ENCODE measurements at places on chromosomes 12 and 14.

GRCh38 chr14:54672181-54672580 lies 105.3 kb downstream of the SAMD4A start:
- no peak for DNase-seq

- no peak for DNase-seq
Measured at GRCh38 chr14:28375295-28375694, 391.3 kb upstream of the FOXG1 start.

DNA sequence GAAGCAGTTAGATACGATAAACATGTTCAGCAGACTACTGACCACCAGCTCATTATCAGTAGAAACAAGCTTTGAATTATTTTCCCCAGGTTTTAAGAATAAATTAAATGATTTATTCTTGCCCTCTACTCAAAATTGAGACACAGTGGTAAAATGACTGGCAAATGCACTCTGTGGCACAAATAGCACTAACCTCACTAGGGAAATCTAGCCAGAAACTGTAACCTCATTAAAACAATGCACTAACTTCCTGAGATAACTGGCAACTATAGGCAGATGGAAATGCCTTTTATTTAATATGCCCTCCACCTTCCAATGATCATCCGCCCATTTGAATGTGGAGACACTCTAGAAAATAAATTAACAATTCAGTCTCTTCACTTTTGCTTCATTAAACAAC lies 33.2 kb downstream of the CPNE8 start:
- DNase-seq = no peak

- no peak for DNase-seq
Measured at GRCh38 chr12:124953689-124954405, 35.1 kb downstream of the DHX37 start.

DNA sequence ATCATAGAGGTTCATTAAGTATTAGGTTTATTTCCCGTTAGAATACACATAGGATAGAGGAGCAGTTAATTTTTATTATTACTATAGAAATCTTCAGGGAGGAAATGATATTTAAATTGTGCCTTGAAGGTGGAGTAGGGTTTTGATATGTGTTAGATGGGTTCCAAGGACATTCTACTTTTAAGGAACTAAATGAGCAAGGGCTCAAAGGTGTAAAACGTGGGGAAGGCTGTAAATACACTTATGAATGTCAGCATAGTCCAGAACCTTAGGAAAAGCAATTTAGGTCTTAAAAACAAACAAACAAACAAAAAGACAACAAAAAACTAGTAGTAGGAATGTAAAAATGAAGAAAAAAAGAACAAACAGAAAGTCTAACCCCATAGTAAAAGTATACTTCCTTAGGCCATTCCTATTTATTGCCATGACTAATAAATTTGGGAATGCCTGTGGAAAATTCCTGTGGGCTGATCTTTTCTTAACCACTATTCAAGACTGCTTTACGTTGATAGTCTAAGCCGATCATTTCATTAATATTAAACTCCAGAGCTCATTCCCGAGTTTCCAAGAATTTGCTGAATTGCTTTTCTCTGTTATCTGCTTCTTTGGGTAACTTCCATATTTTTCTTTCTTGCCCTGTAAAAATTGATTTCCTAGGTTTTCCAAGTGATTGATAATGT lies 180.3 kb downstream of the RAD51B start:
- DNase-seq = no peak

- DNase-seq = no peak
Measured at GRCh38 chr12:68623059-68623458, 12.4 kb downstream of the RAP1B start.

DNA sequence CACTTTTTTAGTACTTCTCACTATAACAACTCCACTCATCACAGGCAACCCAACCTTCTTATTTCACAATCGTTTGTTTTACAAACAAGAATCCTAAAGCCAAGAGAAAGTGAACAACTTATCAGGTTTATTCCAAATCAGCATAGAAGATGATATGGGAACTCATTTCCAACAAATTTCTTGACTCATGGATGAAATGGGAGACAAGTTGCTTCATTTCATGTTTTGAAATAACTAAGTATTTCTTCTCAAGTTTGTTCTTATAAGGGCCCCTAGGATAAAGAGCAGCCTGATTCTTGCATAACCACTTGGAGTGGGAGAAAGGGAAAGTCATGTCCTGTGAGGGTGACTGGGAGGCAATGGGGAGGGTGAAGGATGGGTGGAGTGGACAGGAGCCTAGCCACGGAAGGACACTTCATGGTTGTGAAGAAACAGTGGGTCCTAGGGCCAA lies 168.3 kb downstream of the DUSP6 start:
- DNase-seq = no peak

DNA sequence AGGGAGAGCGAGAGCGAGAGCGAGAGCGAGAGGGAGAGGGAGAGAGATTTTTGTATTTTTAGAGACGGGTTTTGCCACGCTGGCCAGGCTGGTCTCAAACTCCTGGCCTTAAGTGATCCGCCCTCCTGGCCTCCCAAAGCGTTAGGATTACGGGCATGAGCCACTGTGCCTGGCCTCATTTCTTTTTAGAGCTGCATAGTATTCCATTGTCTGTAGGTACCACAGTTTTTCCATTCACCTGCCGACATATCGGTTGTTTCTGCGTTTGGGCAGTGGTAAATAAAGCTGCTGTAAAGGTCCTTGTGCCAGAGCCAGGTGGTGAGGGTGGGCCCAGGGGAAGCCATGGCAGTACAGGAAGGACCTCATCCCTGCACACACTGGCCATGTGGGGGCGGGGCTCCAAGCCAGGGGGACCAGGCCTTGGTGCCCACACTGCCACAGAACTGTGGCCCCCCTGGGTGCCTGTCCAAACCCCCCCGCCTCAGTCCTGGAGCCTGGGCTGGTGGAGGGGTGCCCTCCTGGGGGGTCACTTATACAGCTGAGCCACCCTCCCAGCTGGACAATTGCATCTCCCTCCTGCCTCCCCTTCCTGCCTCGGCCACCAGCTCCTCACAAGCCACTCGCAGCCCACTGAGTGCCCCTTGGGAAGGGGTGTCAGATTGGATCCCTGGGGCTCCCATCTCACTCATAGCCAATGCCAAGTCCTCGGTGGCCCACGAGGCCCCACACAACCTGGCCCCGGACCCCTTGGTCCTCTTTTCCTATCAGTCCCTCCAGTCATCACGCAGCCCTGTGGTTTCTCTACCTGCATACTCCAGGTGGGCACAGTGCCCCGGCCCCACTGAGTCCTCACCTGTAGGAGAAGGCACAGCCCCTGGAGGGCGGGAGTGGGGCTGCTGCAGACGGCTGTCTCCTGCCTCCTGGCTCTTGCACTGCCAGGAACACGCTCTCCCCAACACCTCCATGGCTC lies 1.7 kb upstream of the PUS1 start:
- no peak for DNase-seq

- peak; percentile 5 for DNase-seq
Measured at GRCh38 chr12:95859344-95859816, 628 bp downstream of the SNRPF start.

- no peak for DNase-seq
Measured at GRCh38 chr12:109098183-109098604, 797 bp downstream of the UNG start.

DNA sequence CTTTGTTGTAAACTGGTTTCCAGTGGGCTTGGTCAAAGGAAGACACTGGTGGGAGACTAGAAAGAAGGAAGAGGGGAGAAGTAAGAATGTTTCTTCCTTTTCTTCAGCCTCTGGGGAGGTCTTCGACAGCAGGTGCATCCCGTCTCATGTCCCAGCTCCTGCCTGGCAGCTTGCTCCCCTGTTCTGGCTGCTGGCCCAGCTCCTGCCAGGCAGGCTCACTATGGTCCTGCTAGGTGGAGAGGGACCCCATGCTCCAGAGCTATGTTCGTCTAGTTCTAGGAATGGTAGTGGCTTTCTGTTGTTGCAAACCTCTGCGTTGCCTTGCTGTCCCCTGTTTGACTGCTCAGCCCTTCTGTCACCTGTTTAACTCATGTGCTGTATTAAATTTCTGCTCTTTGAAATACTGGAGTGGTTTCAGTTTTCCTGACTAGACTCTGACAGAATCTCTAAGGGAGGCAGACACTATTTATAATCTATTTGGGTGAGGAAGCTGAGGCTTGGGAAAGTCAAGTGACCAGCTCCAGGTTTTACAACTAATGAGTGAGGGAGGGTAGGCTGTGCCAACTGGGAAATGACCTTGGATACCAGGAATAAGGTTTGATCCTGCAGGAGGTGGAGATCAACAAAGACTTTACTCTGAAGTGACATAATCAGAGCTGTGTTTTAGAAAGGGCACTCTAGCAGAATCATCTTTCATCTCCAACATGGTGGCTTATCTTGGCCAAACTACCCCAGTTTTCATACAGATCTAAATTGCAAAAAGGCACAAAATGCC lies 94.7 kb upstream of the DDHD1 start:
- no peak for DNase-seq

GRCh38 chr14:105042813-105043212 lies 21.9 kb upstream of the CDCA4 start:
- no peak for DNase-seq

DNA sequence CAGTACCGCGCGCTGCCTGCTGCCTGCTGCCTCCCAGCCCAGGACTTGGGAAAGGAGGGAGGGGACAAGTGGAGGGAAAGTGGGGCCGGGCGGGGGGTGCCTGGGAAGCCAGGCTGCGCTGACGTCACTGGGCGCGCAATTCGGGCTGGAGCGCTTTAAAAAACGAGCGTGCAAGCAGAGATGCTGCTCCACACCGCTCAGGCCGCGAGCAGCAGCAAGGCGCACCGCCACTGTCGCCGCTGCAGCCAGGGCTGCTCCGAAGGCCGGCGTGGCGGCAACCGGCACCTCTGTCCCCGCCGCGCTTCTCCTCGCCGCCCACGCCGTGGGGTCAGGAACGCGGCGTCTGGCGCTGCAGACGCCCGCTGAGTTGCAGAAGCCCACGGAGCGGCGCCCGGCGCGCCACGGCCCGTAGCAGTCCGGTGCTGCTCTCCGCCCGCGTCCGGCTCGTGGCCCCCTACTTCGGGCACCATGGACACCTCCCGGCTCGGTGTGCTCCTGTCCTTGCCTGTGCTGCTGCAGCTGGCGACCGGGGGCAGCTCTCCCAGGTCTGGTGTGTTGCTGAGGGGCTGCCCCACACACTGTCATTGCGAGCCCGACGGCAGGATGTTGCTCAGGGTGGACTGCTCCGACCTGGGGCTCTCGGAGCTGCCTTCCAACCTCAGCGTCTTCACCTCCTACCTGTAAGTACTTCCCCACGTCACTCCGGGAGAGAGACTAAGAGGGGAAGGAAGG lies at the start of gene LGR5:
Gene LGR5 (plus strand): TSS at position 186 of the 732 bp plus-strand sequence. CDS start 283 bp downstream, at position 469.
- no peak for DNase-seq

GRCh38 chr14:72700338-72701236 lies 193.3 kb downstream of the DPF3 start:
- no peak for DNase-seq

DNA sequence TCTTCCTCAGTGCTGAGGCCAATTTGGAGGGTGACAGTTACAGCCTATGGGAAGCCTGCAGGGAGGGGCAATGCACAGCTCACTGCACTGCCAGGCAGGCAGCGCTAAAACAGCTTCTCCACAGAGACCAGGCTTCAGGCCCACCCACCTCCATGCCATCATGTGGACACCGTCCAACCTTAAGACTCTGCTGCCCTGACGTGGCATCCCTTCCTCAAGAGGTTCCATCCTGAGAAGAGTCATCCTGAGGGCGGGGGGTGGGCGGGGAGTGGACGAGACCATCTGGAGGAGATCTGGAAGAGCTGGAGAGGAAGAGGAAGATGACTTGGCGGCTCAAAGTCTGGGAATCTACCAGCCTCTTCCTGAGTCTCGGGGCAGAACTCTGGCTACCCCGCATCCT lies 8.4 kb upstream of the ACVRL1 start:
- DNase-seq = no peak

DNA sequence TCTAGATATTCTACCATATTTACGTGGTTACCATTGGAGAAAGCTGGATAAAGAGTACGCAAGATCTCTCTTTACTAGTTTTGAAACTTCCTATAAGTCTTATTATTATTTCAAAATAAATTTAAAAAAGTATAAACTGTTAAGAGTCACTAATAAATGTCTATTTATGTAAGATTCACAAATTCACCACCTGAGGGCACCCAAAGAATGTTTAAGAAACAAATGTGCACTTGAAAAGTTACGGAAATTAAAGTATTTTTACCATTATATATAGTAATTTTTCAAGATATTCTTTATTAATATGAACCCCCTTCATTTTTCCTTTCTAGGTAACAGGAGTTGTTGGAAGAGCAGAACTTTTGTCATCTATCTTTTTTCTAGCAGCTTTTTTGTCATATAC lies 11.9 kb downstream of the TMTC3 start:
- no peak for DNase-seq

DNA sequence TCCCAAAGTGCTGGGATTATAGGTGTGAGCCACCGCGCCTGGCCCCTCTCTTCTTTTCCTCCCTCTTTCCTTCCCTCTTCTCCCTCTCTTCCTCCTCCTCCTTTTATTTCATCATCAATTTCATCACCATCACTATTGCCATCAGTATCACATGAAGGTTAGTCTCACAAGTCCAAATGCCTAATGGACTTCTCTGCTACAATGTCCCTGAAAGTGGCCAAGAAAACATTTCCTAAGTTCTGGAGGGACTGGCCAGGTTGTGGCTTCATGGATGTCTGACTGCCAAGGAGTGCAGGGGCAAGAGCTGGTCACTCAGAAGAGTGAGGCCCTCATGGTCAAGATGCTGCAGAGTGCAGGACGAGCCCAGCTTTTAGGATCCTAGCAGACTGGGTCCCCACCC lies 97.6 kb downstream of the SYNE3 start:
- DNase-seq = no peak
